NCI-H748 treated with DMSO at 0.1 percent for 48 hours (cell line): ENCODE measurements at places on chromosomes 1 and 21.

DNA sequence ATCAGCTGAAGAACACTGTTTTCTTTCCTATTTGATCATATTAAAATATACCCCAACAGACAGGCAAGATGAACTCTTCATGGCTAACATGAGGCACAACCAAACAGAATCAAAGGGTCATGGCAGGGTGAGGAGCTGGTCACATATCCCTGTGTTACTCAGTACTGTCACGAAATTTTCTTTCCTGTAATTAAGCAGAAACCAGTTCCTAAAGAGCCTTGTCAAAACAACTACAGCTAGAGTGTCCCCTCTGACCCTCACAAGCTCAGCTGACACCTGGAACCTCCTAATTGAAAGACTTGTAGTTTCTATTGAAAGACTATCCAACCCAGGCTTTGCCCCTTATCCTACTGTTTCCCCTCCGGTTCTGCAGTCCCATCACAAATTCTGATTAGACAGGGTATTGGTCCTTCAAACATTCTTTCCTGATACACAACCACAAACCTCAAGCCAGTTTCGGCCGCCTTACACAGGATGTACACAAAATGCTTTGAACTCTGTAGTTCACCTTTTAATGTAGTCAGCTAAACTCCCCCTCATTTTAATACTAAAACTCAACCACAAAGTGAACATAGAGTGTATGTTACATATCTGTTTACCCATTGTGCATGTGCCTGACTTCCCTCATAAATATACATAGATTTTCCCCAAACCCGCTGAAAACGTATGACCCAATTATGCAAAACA lies 651.9 kb downstream of the MRPL39 start:
- DNase-seq = no peak

DNA sequence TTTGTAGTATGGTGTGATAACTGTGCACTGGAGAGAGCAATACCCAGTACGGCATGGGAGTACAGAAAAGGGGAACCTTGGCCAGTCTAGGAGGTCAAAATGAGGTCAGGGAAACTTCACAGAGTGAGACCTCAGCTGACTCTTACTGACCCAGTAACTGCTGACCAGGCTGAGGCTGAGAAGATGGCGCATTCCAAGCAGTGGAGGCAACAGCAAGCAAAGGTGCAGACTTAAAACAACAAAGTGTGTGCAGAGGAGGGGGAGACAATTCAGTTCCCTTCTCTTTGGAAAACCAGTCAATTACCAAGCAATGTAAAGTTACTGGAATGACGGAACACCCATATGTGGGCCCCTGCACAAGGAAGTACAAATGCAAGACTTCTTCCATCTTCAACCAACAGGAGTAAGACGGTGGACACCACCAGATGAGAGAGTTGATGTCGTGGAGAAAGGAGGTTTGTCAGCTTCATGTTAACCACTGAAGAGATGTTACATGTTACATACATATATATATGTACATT lies 54.6 kb upstream of the PRDX6 start:
- no peak for DNase-seq

DNA sequence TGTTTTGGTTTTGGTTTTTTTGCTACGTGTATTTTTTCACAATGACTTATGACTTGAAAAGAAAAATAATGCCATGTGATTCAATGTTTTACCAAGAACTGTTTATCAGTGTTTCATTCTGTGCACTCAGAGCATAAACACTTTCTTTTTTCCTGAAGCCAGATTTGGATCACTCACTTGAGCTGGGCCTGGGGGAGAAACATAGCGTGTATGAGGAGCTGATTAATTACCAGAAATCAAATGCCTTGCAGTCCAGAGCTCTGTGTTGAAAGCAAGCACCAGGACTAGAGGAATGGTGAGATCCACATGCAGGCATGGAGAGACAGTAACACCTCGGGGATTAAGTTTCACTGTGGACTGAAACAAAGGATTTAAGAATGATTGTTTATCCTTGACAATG lies 642.1 kb upstream of the ADGRL2 start:
- no peak for DNase-seq

DNA sequence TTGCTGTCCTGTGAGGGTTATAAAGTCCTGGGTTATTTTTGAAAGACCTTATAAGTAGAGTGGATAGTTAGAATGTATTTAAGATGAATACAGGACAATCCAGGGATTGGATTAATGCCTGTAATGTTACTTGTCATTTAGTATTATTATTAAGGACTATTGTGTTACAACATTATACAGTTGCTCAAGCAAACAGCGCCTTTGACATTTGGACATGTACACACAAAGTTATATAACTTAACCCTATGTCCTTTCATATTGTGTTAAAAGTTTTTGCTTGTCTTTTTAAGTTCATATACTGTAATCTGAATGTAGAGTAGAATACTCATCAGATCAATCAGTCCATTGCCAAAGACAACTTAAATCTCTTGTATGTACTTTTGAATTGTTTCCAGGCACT lies 2.0 kb downstream of the PRKAA2 start:
- DNase-seq = no peak

GRCh38 chr1:12148160-12148957 lies 18.4 kb upstream of the TNFRSF1B start:
- no peak for DNase-seq

DNA sequence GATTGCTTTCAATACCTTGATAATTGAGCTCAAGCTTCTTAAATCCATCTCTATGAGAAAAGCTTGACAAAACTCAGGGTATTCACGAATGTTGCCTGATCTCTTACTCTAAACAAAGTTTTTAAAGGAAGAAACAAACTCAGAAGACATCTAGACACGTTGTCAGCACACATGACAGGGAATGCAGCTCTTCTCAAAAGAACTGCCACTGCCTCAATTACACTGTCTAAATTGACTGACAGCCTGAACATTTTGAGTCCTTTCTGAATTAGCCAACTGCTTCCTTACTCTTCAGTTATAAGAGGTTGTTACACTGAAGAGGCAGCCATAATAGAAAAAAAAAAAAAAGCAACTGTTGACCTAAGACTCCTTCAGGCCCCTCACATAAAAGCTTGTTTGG lies 1646.7 kb upstream of the B3GALT2 start:
- DNase-seq = no peak

DNA sequence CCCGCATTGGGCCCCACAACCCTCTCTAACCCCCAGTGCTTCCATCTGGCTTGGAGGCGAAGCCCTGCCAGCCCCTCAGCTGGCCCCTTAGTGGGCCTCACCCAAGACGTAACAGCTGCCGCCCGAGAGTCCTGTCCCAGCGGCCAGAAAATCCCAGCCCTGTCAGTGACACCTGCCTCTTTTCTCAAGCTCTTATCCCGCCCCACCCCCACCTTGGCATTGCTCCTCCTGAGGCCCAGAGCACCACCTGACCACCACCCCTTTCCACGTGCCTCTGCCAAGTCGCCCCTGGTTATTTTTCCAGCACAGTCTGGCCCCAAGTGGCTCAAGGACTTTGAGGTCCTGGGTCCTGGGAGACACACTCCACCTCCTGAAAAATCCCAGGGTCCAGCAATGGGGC lies 5.9 kb upstream of the CTRC start:
- no peak for DNase-seq

GRCh38 chr1:39564340-39564739 lies 12.2 kb downstream of the PABPC4 start:
- no peak for DNase-seq

- DNase-seq = no peak
These were observed 24.1 kb upstream of the LCE5A start for GRCh38 chr1:152486400-152487006.

DNA sequence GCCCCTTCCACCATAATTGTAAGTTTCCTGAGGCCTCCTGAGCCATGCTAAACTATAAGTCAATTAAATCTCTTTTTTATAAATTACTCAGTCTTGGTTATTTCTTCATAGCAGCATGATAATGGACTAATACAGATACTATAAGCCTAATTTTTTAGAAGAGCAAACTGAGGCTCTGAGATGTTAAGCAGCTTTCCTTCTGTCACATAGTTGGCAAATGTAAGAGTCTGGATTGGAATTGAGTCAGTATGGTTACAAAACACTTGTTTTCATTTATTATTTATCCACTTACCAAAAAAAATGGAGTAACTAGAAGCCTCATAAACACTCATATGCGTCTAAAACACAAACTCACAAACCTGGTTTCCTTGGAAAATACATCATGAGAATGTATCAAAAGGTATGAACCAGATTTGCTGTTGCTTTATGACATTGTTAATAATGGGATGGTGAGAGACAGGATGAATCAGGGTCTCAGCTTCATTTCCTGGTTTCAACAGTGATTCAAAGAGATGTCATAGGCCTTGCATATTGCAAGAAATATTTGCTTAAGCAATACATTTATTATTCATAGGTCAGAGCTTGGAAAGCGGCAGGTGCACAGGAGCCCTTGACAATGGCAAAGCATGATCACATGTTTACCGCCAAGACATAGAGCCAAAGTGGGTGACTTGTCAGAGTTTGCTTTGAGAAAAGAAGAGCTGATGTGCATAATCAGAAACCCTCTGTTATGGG lies 221.5 kb downstream of the GRIK1 start:
- no peak for DNase-seq

GRCh38 chr21:42703965-42704364 lies 50.5 kb downstream of the PDE9A start:
- no peak for DNase-seq

GRCh38 chr1:167687919-167688519 lies 33.8 kb upstream of the MPZL1 start:
- DNase-seq = peak; percentile 62

DNA sequence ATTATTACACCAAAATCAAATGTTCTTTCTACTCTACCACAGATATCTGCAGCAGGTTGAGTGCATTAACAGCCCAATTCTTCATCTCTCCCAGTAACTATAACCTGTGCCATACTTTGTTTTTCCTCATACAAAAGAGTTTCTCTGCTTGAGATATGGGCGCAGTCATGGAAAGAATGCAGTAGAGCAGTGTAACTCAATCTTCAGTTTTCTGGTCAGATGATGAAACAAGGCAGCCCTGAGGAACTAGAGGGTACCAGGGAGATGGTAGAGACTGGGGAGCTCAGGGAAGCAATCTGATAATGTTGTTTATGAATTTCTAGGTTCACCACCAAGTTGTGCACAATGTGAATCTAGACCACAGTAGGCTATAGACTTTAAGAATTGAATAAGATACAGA lies 39.6 kb downstream of the ASPM start:
- no peak for DNase-seq

GRCh38 chr1:247210062-247210375 lies 38.2 kb upstream of the ZNF124 start:
- no peak for DNase-seq

DNA sequence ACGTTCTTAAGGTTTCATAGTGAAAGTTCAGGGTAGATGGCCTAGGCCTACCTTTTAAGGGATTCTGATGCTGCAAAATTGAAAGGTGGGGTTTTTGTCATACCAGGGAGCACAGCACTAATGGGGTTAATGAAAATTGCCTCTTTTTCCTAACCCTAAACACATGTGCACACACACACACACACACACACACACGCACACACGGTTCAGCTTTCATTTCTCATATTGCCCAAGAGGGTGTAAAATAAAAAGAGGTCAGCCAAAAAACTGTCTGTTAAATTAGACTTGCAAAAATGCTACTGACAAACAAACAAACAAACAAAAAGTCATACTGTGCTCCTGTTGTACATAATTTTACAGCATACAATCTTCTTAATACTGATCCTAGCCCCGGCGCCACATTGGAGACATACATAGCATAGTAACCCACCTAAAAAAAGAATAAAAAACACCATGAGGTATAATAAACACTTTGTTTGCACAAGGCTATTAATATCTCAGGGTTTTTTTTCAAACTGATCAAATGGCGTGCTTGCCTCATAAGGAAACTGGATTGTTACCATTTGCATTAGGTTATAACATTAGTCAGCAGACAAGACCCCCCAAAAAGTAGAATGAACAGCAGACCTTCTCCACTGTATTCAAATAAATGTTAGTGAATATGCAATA lies 69.1 kb downstream of the TGFB2 start:
- no peak for DNase-seq

DNA sequence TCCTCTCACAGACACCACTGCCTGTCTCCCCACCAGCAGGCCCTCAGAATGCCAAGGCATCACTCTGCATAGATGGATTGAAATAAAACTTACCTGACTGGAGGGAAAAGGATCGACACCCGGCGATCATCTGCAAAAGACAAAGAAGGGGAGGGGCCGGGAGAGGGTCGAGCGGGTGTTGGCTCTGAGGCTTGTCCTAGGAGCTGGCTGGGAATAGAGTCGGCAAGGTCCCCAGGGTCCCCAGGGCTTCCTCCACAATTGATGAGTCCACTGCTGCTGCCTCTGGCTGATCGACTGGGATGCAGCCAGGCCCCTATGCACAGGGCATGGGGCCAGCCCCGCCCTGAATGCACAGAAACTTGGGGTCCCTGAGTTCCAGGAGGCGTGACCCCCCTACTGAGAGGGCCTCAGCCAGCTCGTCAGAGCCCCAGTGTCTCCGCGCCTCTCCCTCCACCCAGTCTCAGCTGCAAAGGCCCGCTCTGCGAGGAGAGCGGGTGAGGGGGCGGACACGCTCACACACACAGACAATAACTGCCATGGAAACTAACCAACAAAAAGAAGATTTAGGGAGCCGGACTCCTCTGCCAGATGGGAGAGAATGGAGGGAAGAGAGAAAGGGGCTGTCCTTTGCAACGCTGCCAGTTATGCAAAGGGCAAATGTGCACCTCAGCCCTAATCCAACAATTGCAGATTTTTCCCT lies at the start of gene KLHDC8A:
Gene KLHDC8A, minus strand, starts transcription at position 483 of the 700 bp plus-strand sequence. CDS start 13,318 bp downstream, outside the sequence.
- DNase-seq = no peak

- no peak for DNase-seq
These were observed 194.4 kb upstream of the SNX7 start for GRCh38 chr1:98467122-98467521.

DNA sequence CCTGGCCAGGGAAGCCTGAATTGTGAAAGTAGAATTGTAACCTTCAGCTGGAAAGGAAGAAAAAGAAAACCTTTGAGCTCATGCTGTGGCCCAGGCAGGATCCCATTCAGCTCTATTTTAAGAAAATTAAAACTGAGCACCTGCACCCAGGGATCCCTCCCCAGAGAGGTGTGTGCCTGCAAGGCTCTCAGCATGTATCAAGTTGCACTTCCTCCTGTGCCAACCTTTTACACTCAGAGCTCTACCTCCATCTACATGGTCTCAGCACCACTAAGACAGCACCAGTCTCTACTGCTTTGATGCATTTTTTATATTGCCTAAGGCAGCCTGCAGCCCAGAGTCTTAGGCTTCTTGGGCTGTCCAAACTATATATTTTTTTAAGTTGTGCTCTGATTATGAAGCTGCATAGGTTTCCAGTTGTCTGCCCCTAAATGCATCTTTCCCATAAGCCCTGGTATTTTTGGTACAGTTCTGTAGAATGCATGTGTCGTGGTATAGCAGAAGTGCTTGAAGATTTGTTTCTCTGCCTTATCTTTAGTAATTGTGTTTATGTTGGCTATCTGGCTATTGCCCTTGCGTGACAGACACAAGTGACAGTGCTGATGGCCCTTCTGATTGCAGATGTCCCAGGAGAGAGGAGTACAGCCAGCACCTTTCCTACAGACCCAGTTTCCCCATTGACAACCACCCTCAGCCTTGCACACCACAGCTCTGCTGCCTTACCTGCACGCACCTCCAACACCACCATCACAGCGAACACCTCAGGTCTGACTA lies 63.1 kb downstream of the PTPRC start:
- DNase-seq = no peak

DNA sequence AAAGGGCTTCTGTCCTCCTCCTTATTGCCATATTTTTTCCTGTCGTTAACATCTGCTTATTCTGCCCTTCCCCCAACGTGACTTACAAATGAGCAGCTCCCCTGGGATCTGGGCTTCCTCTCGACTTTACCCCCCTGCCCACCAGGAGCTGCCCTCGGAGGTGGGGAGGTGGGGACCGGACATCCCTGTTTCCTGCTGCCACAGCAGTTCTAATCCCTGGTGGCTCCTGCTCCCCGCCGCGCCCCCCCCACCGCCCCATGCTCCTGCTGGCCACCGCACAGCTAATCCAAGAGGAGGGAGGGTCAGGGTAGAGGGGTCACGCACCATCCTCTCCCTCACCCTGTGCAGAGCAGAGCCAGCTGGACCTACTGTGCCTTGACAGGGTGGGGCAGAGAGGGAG lies 4.4 kb upstream of the SLC27A3 start:
- DNase-seq = no peak
